ENCODE measurements at places on chromosomes 2 and 18.

DNA sequence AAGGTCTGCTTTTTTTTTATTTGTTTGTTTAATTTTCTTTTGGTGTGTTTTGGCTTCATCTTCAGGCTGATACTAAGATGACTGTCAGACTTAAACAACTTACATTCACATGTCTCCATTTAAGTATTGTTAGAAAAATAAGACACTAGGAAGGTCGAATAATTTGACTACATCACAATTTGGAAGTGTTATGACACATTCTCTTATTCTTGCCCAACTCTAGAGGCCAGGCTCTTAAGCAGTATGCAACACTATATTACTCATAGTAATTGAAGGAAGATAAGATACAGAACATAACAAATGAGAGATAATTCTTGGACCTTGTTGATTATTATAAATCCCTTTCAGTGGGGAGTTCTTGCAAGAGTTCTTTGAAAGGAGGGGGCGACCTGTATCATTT lies 295.3 kb upstream of the COL3A1 start:
- no peak for DNase-seq
- H3K4me3 ChIP-seq, result no peak overlapping the region
- H3K27me3 ChIP-seq, result no peaks in the 10 kb centered on the region
- no peaks in the 10 kb centered on the region for H3K4me1 ChIP-seq
- no peak overlapping the region for H3K27ac ChIP-seq

DNA sequence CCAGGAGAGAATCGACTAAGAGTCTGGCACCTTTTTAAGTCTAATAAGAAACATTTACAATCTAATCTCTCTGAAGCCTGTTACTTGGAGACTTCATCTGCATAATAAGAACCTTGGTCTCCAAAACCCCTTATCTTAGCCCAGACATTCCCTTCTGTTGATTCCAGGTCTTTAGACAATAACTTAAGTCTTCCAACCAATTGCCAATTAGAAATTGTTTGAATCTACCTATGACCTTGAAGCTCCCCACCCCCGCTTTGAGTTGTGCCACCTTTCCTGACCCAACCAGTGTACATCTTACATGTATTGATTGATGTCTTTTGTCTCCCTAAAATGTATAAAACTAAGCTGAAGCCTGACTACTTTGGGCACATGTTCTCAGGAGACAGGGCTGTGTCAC lies 49.5 kb upstream of the DTNA start:
- peaks cover 47% of the 10 kb centered on the region for H3K4me1 ChIP-seq
- no peaks in the 10 kb centered on the region for H3K36me3 ChIP-seq
- peak overlapping the region; percentile 91 for H3K27ac ChIP-seq
- DNase-seq, result no peak
- H3K4me3 ChIP-seq, result no peak overlapping the region

DNA sequence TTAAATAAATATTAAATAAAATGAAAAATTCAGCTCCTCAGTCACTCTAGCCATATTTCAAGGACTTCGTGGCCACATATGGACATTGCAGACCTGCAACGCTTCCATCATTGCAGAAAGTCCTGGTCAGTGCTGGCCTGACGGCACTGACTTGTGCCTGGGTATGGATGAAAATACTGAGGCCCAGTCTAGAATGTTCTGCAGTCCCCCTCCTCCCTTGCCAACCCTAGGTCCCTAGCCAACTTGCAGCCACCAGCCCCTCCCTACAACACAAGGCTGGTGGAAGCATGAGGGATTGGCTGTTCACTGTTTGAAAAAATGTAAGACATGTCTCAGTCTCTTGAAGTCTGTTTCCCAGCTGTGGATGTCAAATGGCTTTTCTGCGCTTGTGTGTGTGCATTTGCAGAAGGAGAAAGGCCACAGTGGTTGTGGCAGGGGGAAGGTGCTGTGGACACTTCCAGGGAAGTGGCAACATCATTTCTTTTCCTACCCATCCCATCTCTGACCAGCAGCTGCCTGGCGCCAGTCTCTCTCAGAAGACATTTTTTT lies 9.9 kb downstream of the IGFBP5 start:
- H3K4me1 ChIP-seq, result peaks cover 91% of the 10 kb centered on the region
- no peaks in the 10 kb centered on the region for H3K36me3 ChIP-seq
- DNase-seq, result no peak
- no peak overlapping the region for H3K4me3 ChIP-seq
- peak overlapping the region; percentile 93 for H3K27ac ChIP-seq

GRCh38 chr2:207905546-207905945 lies 119.8 kb downstream of the PLEKHM3 start:
- H3K27me3 ChIP-seq, result no peaks in the 10 kb centered on the region
- DNase-seq, result no peak
- H3K36me3 ChIP-seq, result no peaks in the 10 kb centered on the region
- H3K4me3 ChIP-seq, result no peak overlapping the region
- H3K27ac ChIP-seq, result no peak overlapping the region

- no peak overlapping the region for H3K27ac ChIP-seq
- no peak overlapping the region for H3K4me3 ChIP-seq
- no peak for DNase-seq
- H3K27me3 ChIP-seq, result no peaks in the 10 kb centered on the region
These were observed 302.1 kb downstream of the HRH4 start for GRCh38 chr18:24762511-24762910.

- H3K4me1 ChIP-seq, result no peaks in the 10 kb centered on the region
- peak overlapping the region; percentile 70 for H3K4me3 ChIP-seq
- peak overlapping the region; percentile 58 for H3K27ac ChIP-seq
These were observed 629 bp downstream of the PRELID3A start for GRCh38 chr18:12408247-12408869.

DNA sequence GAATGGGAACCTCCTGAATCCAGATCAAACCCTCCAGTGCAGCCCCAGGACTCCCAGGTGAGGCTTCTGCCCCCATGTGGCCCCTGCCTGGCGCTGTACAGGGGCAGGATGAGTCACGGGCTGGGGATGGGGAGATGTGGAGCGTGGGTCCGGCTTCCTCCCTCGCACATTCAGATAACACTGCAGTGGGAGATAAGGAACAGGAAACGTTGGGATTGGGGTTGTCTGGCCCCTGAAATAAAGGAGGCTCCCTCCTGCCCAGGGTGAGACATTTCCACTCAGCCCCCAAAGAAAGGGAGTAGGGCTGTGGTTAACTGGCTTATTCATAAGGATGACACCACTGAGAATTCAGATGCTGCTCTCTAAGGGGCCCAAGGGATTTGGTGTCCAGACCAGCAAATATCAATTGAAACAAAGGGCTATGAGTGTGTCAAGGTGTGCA lies 30.7 kb downstream of the IGFBP5 start:
- no peaks in the 10 kb centered on the region for H3K36me3 ChIP-seq
- peak overlapping the region; percentile 21 for H3K27ac ChIP-seq
- no peak for DNase-seq
- no peaks in the 10 kb centered on the region for H3K27me3 ChIP-seq
- H3K4me3 ChIP-seq, result no peak overlapping the region

DNA sequence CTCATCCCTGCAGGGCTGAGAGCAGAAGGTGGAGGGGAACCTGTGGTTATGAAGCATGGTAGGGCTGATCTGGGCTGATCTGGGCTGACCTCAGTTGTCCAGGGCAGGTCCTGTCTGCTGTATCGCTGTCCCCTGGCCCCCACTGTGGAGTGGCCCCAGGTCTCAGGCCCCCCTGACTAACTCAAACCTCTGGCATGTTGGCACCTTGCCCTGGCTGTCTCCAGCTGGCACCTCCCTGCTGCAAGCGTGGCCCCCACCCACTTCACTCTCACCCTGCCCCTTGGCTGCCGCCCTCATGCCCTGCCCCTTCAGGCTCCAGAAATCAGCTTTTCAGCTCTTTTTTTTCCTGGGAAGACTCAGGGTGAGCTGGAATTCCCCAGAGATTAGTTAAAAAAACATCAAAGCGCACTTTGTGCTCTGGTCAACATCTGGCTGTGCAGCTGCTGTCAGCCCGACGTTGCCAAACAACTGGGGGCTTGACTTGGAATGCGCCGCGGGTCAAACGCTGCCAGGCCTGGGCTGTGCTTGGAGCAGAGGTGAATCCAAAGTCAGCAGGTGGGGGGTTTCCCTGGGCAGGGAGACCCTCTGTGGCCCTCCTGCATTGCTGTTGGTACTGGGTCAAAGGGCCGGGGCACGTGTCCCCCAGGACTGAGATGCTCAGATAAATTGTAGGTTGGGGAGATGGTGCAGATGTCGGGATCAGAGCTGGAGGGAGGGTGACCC lies 173.8 kb upstream of the HDAC4 start:
- H3K4me1 ChIP-seq, result no peaks in the 10 kb centered on the region
- DNase-seq, result peak; percentile 6
- no peaks in the 10 kb centered on the region for H3K36me3 ChIP-seq
- H3K27ac ChIP-seq, result no peak overlapping the region

- H3K27me3 ChIP-seq, result no peaks in the 10 kb centered on the region
- H3K4me3 ChIP-seq, result no peak overlapping the region
These were observed 10.7 kb downstream of the KCNF1 start for GRCh38 chr2:10922307-10923007.

DNA sequence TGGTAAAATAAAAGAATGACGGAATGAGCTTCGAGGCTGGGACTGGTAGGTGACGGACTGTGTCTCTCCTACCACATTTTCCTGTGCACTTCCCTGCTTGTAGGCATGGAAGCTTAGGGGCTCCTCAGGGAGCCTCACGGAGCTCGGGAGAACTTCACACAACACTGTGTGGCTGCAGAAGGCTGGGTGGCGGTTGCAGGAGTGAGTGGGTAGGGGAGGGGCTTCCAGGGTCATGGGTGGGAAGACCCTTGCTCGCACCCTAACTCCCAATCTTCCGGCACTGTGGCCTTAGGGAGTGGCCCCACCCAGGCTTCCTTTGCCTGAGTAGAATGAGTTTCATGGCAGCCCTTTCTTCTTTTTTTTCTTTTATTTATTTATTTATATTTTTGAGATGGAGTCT lies 128.6 kb downstream of the INHBB start:
- no peaks in the 10 kb centered on the region for H3K36me3 ChIP-seq
- H3K27me3 ChIP-seq, result no peaks in the 10 kb centered on the region
- DNase-seq, result no peak
- H3K27ac ChIP-seq, result no peak overlapping the region

GRCh38 chr2:65053199-65053598 lies 3.0 kb upstream of the CEP68 start:
- H3K4me3 ChIP-seq, result no peak overlapping the region
- no peaks in the 10 kb centered on the region for H3K27me3 ChIP-seq
- H3K4me1 ChIP-seq, result peaks cover 17% of the 10 kb centered on the region
- DNase-seq, result no peak
- H3K36me3 ChIP-seq, result no peaks in the 10 kb centered on the region

GRCh38 chr2:237669283-237669627 lies 41.9 kb downstream of the LRRFIP1 start:
- H3K36me3 ChIP-seq, result no peaks in the 10 kb centered on the region
- DNase-seq, result no peak
- no peaks in the 10 kb centered on the region for H3K27me3 ChIP-seq

DNA sequence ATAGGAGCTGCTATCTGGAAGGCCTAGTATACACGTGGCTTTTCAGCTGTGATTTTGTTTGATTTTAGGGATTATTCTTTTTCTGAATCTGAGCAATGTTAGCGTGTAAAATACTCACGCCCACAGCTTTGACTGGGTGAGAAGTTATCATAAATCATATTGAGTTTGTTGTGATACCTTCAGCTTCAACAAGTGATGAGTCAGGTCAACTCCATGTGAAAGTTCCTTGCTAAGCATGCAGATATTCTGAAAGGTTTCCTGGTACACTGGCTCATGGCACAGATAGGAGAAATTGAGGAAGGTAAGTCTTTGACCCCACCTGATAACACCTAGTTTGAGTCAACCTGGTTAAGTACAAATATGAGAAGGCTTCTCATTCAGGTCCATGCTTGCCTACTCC lies at the start of gene GKN1:
GKN1 (plus strand) TSS at position 386 of the 400 bp plus-strand sequence. CDS start 42 bp downstream, outside the sequence.
- DNase-seq, result no peak
- no peak within 1 kb of the TSS for H3K27ac ChIP-seq
- H3K36me3 ChIP-seq, result no peaks in the 10 kb centered on the region
- H3K4me1 ChIP-seq, result no peaks in the 10 kb centered on the region
- no peak within 1 kb of the TSS for H3K4me3 ChIP-seq
- H3K27me3 ChIP-seq, result no peaks in the 10 kb centered on the region

Data from gastrocnemius medialis (tissue), 4 donors.